ENCODE measurements at places on chromosomes 4 and X.

GRCh38 chr4:89056953-89057398 is at the start of gene FAM13A:
Gene FAM13A (minus strand): TSS chr4:89057185. CDS start chr4:89056964, 221 bp downstream.
- DNase-seq = peak; percentile 90

- no peak for DNase-seq
Measured at GRCh38 chrX:104189837-104190236, 23.6 kb downstream of the FAM199X start.

- DNase-seq = no peak
Measured at GRCh38 chrX:2492531-2493218, 8.1 kb downstream of the DHRSX start.

GRCh38 chr4:176760471-176760870 is 32.3 kb downstream of the VEGFC start:
- no peak for DNase-seq

Measured in breast epithelium (tissue), 4 donors.